ENCODE measurements at places on chromosomes 1 and 21.

GRCh38 chr1:107557095-107557494 lies 407.9 kb downstream of the VAV3 start:
- DNase-seq = no peak

- DNase-seq = no peak
These were observed 6.7 kb downstream of the UROD start for GRCh38 chr1:45018599-45019230.

DNA sequence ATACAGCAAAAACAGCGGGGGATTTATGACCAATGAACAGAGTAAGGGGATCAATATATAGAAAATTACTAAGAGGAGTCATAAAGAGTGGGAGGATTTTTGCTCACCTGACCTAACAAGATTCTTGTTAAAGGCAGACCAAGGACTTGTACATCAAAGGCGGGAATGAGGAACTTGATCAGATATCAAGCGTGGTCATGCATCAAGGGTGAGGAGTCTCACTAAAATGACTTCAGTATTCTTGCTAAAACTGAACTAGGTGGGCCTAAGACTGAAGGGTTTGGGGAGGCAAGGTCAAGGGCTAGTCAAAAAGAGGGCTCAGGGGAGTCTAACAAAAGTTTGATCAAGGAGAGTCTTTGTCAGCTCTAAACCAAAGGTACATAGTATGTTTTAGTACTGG lies 2.1 kb downstream of the MOV10 start:
- DNase-seq = no peak

DNA sequence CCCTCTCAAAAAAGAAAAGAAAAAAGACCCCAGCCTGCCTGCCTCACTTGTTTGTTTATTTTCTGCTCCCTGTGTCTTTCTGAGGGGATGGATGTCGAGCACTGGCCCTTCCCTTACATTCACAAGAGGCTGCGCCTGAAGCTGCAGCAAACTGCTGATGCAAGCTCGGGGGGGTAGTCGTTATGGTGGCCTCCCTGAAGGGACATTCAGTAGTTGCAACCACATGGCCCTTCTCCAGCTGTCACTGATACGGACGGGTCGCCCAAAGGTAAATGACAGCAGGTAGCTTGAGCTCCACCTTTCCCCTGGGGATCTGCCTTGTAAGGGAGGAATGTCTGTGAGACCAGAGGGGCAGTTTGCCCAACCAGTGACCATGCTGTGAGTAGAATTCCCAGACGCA lies 17.7 kb downstream of the PLEKHM2 start:
- no peak for DNase-seq

GRCh38 chr1:228992907-228993535 lies 257.7 kb downstream of the RHOU start:
- DNase-seq = no peak

DNA sequence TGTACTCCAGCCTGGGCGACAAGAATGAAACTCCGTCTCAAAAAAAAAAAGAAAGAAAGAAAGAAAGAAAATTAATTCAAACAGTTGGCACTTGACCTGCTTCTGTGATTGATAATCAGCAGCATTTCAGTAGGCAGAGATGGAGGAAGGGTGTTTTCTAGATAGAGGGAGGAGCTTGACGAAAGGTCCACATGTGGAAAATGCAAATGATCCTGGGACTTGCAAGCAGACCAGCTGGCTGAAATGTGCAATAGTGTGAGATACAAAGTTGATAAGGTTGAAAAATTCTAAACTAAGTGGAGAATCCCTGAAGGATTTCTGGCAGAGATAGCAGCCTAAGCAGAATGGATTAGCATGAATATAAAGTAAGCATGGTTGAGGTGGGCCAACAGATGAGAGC lies 4.2 kb downstream of the ELAPOR1 start:
- no peak for DNase-seq

GRCh38 chr1:209030454-209031167 lies 552.9 kb upstream of the CAMK1G start:
- no peak for DNase-seq
